AG08396 (cell line): ENCODE measurements at places on chromosomes 6 and 20.

GRCh38 chr6:40671001-40671693 is 84.0 kb upstream of the LRFN2 start:
- no peak for DNase-seq

GRCh38 chr6:53316142-53316541 is 32.6 kb downstream of the ELOVL5 start:
- no peak for DNase-seq

DNA sequence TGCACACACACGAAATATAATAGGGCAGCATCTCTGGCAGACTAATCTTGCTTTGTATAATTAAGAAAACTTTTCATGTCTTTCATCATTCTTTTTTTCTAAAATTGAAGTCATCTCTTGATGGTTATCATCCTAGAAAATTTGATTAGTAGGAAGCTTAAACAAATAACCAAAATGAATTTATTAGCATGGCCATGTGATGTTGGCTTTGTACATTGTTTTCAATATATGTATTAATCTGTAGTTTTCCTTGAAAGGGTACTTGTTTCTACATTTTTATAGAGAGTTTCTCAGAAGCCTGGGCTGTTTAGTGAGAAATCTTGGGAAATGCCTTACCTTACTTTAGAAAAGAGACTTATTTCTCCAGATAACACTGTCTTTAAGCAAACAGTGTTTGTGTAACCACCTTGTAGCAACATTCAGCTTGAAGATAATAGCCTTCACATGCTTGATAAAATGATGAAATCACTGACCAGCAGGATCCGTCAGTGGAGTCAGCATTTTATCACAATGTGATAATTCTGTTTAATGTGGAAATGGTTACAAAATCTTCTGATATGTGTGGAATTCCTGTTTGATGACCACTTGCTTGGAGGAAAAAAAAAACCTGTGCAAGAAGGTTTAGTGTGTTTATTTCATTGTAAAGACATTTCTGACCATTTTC is 147.8 kb downstream of the MACROD2 start:
- peak; percentile 3 for DNase-seq

- no peak for DNase-seq
Measured at GRCh38 chr6:89162047-89162371, 16.2 kb downstream of the PM20D2 start.

DNA sequence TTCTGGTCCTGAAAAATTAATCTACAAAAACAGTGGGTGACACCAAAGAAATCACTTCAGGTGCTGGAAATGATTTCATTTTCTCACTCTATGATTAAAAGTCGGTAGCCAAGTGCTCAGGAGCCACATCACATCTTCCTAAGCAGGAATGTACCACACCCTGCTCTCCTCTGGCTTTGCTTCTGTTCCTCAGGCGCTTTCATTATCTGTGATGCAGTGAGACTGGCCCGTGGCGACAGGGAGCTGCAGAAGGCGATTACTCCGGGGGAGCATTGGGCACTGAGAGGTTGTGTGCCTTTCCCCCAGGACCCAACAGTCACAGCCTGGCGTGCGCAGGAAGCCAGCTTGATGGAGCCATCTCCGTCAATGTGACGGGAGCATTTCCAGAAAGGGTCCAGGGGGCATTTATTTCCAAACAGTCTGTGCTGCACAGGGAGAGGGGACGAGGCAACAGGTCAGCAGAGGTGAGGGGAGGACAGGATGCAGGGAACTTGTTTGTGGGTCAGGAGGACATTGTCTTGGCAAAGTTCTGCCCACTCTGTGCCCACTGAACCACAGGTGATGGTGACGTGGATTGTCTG is 5.6 kb upstream of the ZNF831 start:
- no peak for DNase-seq

DNA sequence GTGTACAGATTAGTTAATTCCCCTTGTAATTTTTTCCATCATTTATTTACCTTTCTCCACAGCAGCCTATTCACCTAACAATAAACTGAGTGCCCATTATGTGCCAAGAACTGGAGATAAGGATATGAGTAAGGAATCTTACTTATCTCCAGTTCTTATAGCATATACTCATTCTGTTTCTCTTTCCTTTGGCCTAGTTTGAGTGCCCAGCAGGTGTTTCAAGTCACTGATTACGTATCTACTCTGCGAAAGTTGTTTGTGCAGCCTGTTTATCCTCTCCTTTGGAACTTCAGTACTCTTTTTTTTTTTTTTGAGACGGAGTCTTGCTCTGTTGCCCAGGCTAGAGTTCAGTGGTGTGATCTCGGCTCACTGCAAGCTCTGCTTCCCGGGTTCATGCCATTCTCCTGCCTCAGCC is 17.3 kb upstream of the POU5F1 start:
- DNase-seq, result no peak

- DNase-seq, result peak; percentile 21
Measured at GRCh38 chr6:56595490-56596122, 47.1 kb downstream of the DST start.

DNA sequence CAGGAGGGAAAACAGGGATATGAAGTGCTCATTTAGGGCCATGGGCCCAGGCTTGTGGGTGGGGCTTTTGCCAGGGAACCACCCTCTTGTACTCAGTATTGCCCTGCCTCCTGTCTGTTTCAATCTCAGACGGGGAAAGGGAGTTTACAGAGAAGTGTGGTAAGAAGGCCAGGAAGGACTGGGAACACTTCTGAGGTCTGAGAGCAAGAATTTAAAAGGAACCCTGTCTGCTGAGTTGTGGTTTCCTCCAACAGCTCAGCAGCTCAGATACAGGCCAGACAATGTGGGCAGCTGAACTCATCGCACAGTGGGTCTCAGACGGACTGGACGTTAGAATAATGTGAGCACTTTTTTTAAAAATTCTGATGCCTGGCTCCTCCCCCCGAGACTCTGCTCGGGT is 354.1 kb upstream of the ARID1B start:
- no peak for DNase-seq

- no peak for DNase-seq
Measured at GRCh38 chr6:159047891-159048685, 3.3 kb upstream of the TAGAP start.

GRCh38 chr20:35952480-35953386 is 1.6 kb downstream of the SCAND1 start:
- peak; percentile 38 for DNase-seq
